ENCODE measurements at places on chromosomes 2 and 18. TPM values are rescaled to one million over a fixed set of nuclear protein-coding genes. Genes with fewer than 3 reads are reported as not detected.

CELF4 gene
- not detected for total RNA-seq

SERPINB13 gene
- total RNA-seq, result not detected

IL1F10 gene
- total RNA-seq, result not detected

C2orf78 gene
- total RNA-seq, result not detected

MARCO gene
- not detected for total RNA-seq

PIEZO2 gene
- 9.5 TPM for total RNA-seq

MC2R gene
- not detected for total RNA-seq

CD8A gene
- not detected for total RNA-seq
